ENCODE measurements at places on chromosomes 16 and 17.

GRCh38 chr17:28018439-28019070 lies 23.9 kb upstream of the NLK start:
- no peak for DNase-seq

DNA sequence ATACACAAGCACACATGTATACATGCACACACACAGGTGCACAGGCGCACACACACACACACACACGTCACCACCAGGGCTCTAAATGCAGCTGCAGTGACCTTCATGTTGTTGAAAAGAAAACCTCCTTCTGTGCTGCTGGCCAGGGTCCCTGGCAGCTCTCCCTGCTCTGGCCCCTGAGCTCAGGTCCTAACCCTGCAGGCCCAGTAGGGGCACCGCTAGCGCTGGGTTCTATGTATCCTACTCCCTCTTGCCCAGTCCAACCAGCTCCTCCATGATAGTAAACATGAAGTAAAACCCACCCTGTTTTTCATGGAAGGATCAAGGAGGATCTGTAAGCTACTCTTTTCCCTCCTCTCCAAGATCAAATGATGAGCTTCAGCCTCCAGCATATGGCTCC lies 172.8 kb downstream of the RBFOX3 start:
- no peak for DNase-seq

- no peak for DNase-seq
Measured at GRCh38 chr16:75559564-75560372, 3.7 kb upstream of the TMEM231 start.

- no peak for DNase-seq
Measured at GRCh38 chr17:17119106-17119505, 76.8 kb downstream of the MPRIP start.

DNA sequence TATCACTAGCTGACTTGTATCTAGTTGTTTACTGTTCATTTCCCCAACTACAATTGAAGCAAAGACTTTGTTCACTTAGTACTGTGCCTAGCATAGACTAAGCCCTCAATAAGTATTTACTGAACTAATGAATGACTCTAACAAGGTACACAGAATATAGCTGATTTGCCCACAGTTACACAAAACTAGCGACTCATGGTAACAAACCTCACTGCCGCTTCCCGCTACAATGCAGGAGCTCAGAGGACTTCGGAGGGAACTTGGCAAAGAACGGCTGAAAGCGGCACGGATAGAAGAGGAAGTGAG lies 524 bp downstream of the EFTUD2 start:
- no peak for DNase-seq
